ENCODE measurements at places on chromosomes 1 and 21.

DNA sequence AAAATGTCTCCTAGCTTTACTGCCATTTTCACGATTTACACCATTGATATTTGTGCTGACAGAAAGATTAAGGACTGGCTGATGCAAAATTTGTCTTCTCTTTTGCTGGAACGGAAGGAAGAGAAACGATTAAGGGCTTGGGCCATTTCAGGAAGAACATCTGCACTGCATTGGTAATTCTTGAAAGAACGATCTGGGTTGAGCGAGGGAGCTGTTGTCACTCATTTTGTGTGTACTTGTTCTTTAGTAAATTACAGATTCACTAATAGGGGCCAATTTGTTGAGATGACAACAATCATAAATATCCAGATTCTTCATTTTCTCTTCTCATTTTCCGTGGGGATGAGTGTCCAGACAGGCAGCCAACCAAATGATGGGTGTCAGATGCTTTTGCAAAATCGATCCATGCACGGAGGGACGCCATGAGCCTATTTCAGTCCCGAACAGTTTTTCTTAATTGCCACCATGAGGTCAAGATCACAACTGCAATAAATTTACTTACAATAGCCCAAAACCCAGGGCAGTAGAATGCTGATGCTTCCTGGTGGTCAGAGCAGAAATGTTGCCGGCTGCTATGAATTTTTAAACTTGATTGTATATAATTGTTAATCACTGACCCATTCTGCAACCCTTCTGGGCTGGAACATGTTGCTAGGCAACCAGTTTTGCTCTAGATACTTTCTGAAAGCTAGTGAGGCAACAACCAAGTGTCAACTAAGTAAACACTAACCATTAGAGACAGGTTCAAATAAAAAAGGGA, 132.4 kb upstream of the TIAM1 start:
- no peak for DNase-seq

GRCh38 chr1:53640701-53641075, 98.3 kb downstream of the GLIS1 start:
- DNase-seq = no peak

DNA sequence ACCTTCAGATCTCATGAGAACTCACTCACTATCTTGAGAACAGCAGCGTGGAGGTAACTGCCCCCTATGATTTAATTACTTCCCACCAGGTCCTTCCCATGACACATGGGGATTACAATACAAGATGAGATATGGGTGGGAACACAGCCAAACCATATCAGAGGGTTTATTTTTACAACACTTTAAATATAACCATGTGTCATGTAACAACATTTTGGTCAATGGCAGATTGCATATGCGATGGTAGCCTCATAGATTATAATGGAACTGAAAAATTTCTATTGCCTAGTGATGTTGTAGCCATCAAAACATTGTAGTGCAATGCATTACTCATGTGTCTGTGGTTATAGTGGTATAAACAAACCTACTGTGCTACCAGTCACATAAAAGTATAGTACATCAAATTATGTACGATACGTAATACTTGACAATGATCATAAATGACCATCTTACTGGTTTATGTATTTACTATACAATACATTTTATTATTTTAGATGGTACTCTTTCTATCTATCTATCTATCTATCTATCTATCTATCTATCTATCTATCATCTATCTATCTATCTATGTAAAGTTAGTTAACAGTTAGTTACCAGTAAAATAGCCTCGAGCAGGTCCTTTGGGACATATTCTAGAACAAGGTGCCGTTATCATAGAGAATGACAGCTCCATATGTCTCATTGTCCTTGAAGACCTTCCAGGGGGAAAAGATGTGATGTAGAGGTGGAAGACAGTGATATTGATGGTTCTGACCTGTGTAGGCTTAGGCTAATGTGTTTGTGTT, 12.6 kb upstream of the S100B start:
- DNase-seq = no peak

DNA sequence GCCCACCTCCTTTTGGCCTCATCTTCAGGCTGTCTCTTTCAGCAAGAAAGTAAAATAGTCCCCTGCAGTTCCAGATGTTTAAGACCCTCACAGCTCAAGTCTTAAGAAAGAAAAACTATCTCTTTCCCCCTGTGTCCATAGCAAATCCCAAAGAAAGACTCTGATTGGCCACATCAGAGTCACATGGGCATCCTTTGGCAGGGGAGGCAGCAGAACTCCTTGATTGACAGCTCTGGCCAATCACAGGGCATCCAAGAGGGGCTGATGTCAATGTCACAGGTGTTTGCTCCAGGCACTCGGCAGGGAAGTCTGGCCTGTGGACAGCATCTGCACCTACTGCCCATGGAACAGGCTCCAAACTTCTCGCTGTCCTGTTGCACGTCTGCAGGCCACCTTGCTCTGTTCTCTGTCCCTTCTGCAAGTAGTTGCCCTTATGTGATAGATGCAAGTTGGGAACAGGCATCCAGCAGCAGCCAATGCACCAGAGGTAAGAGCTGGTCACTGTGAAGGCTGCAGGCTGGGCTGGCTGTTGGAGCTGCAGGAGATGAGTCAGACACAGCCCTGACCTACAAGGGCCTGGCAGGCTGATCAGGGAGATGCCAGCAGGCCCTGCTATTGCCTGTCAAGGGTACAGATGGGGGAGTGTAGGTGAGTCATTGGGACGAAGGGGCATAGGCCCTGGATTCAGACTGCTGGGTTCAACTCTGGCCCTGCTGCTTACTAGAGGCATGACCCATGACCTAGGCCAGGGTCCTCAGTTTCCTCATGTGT, 96.8 kb upstream of the TMEM51 start:
- no peak for DNase-seq

GRCh38 chr1:56097713-56098112, 481.6 kb downstream of the PLPP3 start:
- no peak for DNase-seq

- no peak for DNase-seq
These were observed 36.1 kb upstream of the ABCG1 start for GRCh38 chr21:42182713-42183371.

DNA sequence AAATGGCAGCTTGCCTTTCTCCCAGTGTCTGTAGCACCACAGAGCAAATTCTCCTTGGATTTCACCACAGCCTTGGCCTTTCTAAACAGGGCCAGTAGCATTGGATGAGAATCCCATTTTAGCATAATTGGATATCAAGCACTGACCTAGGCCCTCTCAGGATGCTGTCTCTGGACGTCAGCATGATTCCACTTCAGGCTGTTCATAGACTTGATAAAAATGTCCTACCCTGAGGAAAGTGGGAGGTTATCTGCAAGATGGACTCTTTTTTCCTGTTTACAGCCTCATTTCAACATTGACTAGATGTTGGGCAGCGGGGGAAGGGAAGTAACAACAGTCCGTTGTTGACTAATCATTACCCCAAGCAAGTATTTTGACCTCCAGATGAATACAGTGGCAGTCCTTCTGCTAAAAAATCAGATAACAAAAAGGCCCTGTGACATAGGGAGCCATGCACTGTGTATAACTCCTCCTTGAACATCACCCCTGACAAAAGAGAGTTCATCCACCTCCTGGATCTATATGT, 5.2 kb downstream of the NPL start:
- no peak for DNase-seq

GRCh38 chr21:45868086-45868485, 113.5 kb upstream of the COL6A1 start:
- DNase-seq = no peak

GRCh38 chr1:169484683-169485430, 887 bp downstream of the SLC19A2 start:
- peak; percentile 34 for DNase-seq

- DNase-seq = no peak
These were observed 344.1 kb downstream of the DISC1 start for GRCh38 chr1:231970684-231971083.

DNA sequence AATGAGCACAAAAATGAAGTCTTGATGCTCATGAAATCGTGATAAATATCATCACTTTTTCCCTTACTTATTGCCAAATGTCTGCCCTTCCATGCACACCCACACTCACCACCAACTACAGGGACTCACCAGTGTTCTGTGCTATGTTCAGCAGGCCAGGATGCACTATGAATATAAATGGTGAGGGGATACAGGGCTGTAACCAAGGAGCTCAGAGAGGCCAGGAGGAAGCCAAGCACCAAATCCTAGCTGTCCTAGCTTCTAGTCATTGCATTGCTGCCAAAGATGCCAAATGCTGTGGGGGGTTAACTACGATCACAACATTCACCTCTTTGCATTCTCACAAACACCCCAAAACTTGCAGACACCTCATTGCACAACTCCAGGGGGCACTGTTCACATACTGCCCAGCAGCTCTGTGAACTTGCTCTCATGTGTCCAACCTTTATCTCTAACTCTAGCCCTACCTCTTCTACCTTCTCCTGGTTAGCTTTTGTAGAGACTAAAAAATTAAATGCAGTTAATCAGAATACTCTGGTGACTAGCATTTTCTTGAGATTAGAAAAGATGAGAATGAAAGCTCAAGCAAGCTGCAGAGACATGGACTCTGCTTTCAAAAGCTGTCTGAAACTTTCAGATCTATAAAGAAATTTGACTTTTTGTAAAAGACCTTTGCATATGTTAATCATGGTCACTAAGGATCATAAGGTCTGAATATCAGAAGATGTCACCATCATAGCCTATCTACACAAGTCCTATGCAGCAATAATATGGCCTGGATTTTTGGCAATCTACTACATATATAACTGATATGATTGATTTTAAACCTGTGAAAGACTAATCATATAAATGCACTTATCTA, 13.9 kb upstream of the KIF14 start:
- DNase-seq = no peak

- no peak for DNase-seq
These were observed 1.2 kb downstream of the ACBD3 start for GRCh38 chr1:226185141-226186036.

- no peak for DNase-seq
These were observed 11.4 kb downstream of the PLEKHO1 start for GRCh38 chr1:150160964-150161621.

DNA sequence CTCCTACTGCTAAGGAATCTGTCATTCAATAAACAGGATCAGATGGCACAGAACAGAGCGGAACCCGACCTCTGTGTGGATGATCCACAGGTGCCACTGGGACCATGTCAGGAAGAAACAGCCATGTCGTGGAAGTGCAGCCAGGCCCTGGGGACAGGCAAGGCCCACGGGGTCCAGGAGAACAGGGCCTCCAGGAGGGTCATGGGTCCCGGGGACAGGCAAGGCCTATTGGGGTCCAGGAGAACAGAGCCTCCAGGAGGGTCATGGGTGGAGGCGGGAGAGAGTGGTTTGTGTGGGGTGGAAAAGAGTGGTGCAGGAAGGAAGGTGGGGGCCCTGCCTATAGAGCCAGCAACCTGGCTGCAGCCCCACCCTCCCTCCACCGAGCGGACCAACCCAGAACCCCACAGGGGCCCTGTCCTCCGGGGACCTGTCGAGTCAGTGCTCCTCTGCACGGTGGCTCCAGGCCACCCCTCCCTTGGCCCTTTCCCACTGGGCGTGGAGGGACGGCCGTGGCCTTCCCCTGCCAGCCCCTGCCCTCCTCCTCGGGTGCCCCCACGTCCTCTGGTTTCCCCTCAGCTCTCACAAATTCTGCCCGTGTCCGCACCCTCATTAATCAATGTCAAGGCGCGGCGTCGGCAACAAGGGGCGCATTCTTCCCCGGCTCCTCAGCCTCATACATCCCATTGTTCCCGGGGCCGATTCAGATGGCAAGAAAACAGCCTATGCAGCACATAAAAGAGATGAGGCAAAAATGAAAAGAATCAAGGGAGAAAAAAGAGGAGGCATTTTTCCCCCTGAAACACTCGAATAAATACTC, 146.4 kb downstream of the PRDM16 start:
- peak; percentile 50 for DNase-seq

DNA sequence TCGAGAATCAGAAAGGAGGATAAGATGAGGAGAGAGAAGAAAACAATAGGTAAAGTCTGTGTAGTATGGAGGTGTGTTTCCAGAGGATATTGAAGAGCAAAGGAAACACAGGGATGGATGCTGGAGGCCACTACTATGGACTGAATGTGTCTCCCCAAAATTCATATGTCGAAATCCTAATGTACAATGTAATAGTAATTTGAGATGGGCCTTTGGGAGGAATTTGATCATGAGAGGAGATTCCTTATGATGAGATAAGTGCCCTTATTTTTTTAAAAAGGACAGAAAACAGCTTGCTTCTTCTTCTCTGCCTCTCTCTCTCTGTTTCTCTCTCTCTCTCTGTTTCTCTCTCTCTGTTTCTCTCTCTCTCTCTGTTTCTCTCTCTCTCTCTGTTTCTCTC, 602.2 kb upstream of the ADAMTS5 start:
- DNase-seq = no peak

- DNase-seq = no peak
These were observed 9.5 kb upstream of the BCAR3 start for GRCh38 chr1:93690921-93691789.

- DNase-seq = no peak
These were observed 60.2 kb downstream of the GLUL start for GRCh38 chr1:182331387-182331786.

DNA sequence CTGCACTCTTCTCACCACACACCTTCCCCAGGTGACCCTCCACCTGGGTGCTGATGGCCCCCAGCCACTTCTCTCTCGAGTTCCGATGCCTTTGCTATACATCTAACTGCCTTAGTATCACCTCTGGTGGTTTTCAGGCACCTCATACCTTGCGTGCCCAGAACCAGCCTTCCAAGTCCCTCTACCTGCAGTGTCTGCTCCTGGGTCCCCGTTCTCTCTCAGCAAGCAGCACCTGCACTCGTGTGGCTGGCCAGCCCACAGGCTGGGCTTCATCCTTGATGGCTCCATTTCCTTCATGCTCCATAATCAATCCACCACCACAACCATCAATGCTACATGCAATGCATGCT, 49.2 kb upstream of the EDN2 start:
- DNase-seq = no peak
